ENCODE measurements at places on chromosomes 1 and 21.

- DNase-seq: no peak
Measured at GRCh38 chr1:175857756-175858155, 114.4 kb upstream of the TNR start.

GRCh38 chr1:81298266-81298665, 502.5 kb upstream of the ADGRL2 start:
- DNase-seq: no peak

DNA sequence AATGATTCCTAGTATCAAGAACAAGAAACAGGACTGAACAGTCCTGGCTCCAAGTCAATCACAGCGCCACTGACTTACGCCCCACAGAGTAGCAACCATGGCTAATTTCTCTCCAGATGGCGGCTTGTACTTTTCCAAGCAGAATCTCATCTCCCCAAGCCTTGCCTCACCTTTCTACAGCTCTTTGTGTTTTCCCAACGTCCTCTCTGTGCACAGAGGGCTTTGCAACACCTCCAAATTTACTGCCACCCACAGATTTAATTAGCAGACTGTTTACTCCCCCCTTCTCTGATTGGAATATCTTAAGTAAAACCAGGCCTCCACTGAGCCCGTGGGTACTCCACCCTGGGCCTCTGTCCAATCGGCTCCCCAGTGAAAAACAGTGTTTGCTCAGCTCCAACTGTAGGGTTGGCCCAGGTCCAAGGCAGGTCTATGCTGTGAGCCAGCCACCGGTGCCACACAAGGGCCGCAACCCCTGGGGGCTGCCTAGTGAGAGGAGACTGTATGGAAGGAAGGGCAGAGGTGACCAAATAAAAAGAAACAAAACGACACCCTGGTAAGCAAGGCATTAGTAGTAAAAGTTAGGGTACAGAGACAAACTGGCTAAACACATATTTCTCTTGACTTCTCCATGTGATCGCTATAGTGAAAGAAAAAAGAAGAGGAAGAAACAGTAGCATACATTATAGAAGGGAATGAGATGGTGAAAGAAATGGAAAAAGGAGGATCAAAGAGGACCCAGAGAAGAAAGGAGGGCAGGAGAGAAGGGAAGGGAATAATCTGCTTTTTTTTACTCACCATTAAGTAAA, 128.4 kb upstream of the SOD1 start:
- no peak for DNase-seq

GRCh38 chr1:12514590-12514989, 103.4 kb downstream of the DHRS3 start:
- no peak for DNase-seq

GRCh38 chr1:245656189-245656717, 501.5 kb downstream of the KIF26B start:
- no peak for DNase-seq

DNA sequence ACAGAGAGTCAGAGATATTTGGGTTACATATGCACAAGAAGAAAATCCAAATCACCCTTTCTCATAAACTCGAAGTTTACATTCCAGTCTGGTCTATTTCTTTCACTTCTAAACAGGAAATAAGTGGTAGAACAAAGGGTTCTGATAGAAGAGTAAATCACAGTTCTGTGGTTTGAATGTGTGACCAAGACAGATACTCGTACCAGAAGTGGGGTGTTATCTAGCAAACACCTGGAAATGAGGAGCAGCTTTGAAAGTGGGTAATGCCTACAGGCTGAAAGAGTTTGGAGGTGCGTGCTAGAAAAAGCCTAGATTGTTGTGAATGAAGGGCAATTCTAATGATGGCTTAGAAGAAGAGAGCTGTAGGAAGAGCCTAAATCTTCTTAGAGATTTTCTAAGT, 74.7 kb downstream of the FH start:
- no peak for DNase-seq
